ENCODE measurements at places on chromosomes 7 and 10.

- no peak for DNase-seq
Observed at GRCh38 chr10:62742536-62743061, 61.9 kb upstream of the ADO start.

- no peak for DNase-seq
Observed at GRCh38 chr7:127338122-127338521, 54.4 kb downstream of the ZNF800 start.

GRCh38 chr10:104690101-104690500, 49.0 kb downstream of the SORCS3 start:
- DNase-seq: no peak

- DNase-seq: no peak
Observed at GRCh38 chr10:4780091-4780490, 45.9 kb upstream of the AKR1E2 start.

DNA sequence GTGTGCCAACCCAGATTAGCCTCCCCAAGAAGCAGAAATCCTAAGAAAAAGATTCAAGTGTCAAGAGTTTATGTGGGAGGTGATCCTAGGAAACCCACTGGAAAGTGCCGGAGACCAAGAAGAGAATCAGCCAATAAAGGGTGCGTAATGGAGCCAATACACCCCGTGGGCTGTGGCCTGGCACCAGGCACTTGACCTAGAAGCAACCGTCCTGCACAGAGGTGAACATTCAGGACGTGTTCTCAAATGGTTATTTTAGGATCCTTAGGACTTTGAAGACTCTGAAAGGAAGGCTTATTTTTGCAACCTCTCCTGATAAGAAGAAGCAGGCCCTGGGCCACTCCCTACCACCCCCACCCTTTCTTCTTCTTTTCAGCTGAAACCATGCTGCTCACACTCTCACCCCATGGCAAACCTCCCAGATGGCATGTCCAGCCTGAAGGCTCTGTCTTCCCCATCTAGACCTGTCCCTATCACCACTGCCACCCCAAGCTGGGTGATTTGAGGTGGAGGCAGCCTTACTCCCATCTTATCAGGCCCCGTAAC, 46.6 kb downstream of the VSTM4 start:
- DNase-seq: no peak

DNA sequence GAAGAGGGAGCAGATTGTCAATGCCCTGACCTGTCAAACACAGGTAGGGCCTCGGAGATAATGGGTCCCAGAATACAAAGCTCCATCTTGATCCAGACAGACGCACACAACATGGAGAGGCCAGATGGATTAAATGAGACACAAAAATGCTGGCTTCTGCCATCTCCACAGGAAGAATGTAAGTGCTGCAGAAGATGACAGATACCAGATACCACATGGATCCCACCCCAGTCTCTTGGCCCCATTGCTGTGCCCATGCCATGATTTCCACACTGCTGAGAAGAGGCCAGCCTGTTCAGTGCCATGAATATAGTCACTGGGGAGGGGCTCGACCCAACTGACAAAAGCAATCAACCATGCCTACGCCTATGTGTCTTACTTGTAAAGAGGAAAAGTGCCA, 487.9 kb downstream of the PARD3 start:
- no peak for DNase-seq

- DNase-seq: no peak
Observed at GRCh38 chr10:52212062-52212461, 102.0 kb upstream of the DKK1 start.

- no peak for DNase-seq
Observed at GRCh38 chr7:133353775-133354174, 100.9 kb downstream of the EXOC4 start.

DNA sequence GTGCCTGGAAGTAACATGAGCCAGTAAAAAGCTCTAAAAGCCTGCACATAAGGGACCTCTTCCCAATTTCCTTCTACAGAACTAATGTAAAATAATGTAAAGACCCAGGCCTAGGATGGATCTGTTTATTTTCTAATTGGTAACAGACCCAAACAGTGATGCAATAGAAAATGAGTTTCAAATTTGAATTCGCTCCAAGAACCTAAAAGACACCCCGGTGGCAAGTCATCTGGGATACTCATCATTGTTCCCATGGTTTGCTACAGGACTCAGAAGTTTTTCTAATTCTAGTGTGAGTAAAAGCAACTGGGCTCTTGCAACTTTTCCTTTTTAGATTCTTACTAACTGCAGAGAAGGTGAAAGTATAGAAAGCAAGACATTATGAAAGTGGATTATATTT, 271.3 kb upstream of the CACNA2D1 start:
- no peak for DNase-seq

- DNase-seq: peak; percentile 52
Observed at GRCh38 chr10:88880282-88881076, 434 bp downstream of the STAMBPL1 start.

DNA sequence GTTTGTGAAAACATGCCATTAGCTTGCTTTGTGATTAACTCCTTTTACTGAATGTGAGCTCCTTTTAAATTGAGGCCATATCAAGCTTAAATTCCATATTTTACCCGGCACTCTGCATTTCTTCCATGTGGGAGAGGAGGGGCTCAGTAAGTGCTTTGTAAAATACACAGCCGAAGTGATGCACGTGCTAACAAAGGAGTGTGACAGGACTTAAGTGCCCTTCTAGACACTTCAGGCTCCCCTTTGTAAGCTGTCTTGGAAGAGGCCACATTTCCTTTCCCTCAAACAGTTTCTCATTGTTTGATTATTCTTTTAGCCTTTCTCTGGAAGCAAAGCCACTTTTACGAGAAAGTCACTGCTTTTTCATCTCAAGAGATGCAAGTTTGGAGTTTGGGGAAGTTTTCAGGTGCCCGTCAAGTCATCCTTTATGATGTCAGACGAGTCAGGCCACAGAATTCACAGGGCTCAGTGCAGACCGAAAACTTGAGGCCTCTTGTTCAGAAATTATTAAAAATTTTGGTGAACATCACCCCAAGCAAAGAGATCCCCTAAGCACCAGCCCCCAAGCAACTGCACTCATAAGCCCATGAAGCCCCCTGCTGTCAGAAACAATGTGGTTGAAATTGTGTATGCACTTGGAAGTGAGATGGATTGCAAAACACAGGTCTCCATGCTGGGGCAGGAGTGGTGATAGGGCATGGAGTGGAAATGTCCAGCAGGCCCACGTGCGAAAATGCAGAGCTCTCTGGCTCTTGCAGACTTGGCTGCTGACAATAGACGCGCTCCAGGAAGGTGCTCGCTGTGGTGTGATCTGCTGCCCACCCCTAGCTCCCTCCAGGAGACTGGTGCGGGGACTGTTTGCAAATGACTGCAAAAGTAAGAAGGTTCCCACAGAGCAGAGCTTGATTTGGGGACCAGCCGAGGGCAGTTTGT, 11.5 kb downstream of the IKZF1 start:
- DNase-seq: no peak

DNA sequence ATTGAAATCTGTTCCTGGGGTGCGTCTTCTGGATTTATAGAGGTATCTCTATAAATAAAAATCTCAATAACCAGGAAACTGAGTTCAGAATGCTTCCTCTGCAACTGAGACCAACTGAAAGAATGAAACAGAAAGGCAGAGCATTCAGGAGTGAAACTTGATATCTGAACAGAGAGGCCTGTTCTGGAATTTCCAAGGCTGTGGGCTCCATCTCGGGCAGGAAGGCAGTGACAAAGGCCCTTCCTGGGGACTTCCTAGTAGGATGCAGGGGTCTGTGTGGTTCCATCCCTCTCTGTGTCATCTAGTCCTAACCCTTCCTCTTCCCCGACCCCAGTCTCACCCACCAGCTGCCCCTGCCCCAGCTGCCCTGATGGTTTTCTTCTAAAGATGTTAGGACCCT, 52.0 kb downstream of the JCAD start:
- DNase-seq: no peak

- no peak for DNase-seq
Observed at GRCh38 chr7:71042591-71042990, 89.4 kb upstream of the GALNT17 start.

GRCh38 chr10:103690281-103690680, 165.1 kb downstream of the SH3PXD2A start:
- no peak for DNase-seq

GRCh38 chr7:143042790-143043271, 9.3 kb upstream of the OR6V1 start:
- no peak for DNase-seq

GRCh38 chr10:103231047-103231551, 14.6 kb upstream of the RPEL1 start:
- no peak for DNase-seq

- no peak for DNase-seq
Observed at GRCh38 chr10:99234041-99234790, 1.4 kb downstream of the HPSE2 start.

- no peak for DNase-seq
Observed at GRCh38 chr7:44665531-44666213, 59.2 kb downstream of the OGDH start.

- no peak for DNase-seq
Observed at GRCh38 chr7:48360574-48360973, 189.3 kb downstream of the ABCA13 start.

DNA sequence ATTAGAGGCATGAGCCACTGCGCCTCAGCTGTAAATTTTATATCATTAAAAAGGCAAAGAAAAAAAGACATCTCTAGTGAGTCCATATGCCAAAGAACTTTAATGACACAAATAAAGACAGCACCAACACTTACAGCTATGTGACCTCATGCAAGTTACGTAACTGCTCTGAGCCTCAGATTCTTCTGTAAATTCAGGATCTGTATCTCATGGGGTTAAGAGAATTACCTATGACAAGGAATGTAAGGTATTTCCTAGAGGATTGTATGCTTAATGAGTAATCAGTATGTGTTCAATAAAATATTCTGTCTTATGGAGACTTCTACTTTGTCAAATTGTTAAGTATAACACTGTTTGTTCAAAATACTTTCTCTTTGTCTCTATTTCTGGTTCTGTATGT, 274.0 kb upstream of the GLI3 start:
- no peak for DNase-seq

GRCh38 chr10:114624951-114625780, 32.9 kb downstream of the ABLIM1 start:
- DNase-seq: no peak

- no peak for DNase-seq
Observed at GRCh38 chr10:75651417-75651816, 220.0 kb downstream of the LRMDA start.

DNA sequence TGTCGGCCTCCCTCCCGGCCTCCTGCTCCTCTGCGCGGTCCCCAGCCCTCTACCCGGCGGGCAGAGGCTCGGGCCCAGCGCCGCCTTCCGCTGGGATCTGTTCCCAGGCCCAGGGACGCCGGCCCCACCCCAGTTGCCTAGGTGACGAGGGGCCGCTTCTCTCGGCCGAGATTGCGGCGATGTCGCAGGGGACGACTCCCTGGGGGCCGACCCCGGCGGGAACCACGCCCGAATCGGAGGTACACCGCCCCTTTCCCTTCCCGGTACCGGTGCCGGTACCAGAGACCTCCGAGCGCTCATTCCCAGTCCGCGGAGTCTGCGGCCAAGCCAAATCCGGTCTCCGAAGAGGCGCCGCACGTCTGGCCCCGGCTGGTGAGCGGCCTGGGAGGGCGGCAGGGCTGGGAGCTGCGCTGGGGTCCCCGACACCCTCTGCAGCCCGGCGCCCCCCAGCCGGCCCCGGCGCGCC, at the start of gene CABCOCO1:
TSS of gene CABCOCO1 (plus strand) at position 136 of the 466 bp plus-strand sequence. CDS start at position 180, 44 bp downstream.
- no peak for DNase-seq

GRCh38 chr7:36683111-36683510, 41.2 kb downstream of the AOAH start:
- DNase-seq: no peak

GRCh38 chr7:73718438-73718881, 1.0 kb downstream of the STX1A start:
- no peak for DNase-seq

DNA sequence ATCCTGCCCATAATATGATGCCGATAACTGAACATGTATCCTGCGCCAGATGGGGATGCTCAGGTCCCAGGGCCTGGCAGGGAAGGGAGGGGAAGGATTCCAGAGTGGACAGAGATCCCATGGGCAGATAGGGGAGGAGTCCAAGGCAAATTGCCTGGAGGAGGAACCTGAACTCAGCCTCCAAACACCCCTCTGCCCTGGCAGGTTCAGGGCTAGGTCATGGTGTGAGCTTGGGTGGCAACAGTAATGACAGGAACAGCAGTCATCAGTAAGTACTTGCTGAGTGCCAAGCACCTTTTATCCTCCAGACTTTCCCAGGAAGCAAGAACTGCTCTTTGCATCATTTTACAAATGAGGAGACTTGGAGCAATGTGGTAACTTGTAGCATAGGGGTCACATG, 3.8 kb upstream of the PALD1 start:
- no peak for DNase-seq

- DNase-seq: no peak
Observed at GRCh38 chr10:19302117-19302516, 253.5 kb downstream of the MALRD1 start.

GRCh38 chr10:122636953-122637352, 62.7 kb downstream of the C10orf120 start:
- no peak for DNase-seq

GRCh38 chr7:67631476-67631875, 634.8 kb downstream of the TYW1 start:
- no peak for DNase-seq

- no peak for DNase-seq
Observed at GRCh38 chr7:36904101-36904500, 179.8 kb upstream of the AOAH start.

DNA sequence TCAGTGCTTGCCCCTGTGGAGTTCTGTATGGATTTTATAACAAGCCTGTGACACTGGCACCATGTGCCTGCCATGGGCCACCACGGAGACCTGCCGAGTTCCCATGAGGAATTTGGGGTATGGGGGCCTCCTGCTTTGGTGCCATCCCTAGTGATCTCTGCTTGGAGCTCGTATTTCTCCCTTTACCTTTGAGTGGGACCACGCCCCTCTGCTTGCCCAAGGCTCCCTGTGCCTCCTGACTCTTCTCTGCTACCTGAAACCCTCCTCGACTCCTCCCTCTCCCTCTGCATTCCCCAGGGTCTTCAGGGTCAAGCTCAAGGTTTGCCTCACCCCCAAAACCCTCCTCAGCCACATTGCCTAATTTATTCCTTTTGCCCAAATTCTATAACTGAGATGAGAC, 225.0 kb downstream of the BUB3 start:
- no peak for DNase-seq

DNA sequence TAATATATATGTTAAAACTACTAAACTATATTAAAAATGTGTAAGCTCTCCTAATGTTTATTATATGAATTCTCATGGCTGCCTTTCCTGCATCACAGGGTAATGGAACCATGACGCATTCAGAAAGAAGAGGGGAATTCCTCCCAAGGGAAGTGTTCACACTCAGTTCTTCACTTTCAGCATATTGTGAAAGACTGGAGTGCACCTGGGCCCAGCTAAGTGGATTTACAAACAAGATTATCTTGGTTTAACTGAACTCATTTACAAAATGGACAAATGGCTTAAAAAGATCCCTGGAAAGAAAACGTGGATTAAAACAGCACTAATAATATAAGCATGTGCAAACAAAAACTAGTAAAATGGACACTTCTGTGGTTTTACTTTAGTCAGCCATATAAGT, 149.8 kb downstream of the DOCK4 start:
- no peak for DNase-seq

- no peak for DNase-seq
Observed at GRCh38 chr7:130092598-130092997, 22.3 kb downstream of the KLHDC10 start.
